ENCODE measurements at places on chromosomes 5 and 9.
A peak's percentile ranks its signal among the peaks of the same experiment; 100 is the strongest.

GRCh38 chr5:127924606-127925005 lies 159.0 kb upstream of the SLC12A2 start:
- DNase-seq, result no peak

- no peak for DNase-seq
Measured at GRCh38 chr5:179210478-179210877, 134.8 kb downstream of the ADAMTS2 start.

- peak; percentile 26 for DNase-seq
Measured at GRCh38 chr5:157566902-157567489, 8.6 kb downstream of the ADAM19 start.

- DNase-seq, result no peak
Measured at GRCh38 chr5:125044491-125045282, 298.2 kb upstream of the ZNF608 start.

DNA sequence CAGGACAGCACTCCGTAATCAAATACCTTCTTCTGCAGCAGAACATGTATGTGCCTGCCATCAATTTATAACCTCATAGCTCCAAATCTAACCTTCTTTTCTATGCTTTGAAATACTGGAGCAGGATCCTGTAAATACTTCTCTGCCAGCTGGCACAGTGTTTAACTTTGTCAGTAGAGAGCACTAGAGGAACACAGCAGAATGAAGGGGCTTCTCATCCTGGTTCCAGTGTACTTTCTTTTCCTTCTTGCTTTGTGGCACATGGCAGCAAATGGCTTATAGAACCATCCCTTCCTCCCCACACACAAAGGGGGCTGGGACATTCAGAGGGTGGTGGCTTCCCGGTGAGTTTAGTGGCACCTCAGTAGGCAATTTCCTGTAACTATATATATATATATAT lies 3.8 kb upstream of the FBXW11 start:
- DNase-seq, result no peak

DNA sequence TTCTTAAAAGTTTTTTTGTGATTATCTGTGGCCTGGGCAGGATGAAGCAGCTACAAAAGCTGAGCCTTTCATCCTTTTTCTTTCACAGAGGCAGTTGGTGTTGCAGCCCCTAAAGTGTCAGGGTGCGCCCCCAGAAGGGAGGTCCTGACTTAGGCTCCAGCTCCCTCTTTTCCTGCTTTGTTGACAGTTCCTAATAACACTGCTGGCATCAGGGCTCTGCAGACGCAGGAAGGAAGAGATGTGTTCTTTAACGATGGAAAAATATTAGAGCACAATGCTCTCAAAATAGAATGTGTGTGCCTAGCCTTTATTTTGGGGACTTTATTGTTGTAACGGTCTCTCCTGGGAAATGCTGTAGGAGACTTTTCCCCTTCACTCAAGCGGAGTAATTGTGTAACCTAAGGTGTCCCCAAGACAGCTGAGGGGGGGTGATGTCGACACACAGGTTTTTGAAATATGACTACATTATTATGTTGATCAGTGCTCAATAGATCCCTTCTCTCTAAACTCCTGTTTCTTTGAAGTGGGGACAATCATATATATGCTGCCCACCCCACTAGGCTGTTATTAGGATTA lies 135.6 kb downstream of the SEMA6A start:
- no peak for DNase-seq

DNA sequence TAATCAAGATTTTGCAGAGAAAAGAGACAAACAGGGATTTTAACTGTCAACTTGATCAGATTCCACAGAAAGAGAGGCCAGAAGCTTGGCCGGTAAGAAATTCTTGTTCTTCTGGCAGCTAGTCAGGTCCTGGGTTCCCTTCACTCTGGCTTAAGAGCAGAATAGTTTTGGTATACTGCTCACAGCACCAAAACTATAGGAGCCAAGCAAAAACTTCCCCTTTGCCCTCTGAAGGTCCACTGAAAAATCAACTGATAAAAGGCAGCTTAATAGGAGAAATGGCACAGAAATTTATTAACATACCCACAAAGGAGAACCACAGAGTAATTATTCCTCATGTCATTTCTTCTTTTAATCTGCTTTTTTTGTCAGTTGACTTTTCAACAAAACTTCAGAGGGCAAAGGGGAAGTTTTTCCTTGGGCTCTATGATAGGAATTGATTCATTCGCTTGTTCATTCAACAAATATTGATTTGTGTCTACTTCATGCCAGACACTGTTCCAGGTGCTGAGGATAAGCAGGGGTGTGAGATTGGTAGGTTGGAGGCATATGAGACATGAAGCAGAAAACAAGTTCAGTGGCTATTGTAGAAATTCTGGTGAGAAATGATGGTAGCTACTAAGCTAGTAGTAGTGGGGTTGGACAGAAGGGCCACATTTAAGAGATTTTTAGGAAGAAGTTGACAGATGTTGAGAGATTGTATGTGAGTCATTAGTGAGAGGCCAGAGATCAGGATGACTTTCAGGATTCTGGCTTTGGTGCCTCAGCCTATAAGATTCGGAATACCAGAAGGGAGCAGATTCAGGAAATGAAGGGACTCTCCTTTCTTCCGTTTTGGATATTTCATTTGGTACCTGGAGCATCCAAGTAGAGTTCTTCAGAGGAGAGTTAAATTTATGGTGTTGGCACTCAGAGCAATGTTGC lies 20.6 kb upstream of the NNT start:
- no peak for DNase-seq

GRCh38 chr5:88967633-88968585 lies 84.9 kb upstream of the MEF2C start:
- DNase-seq, result no peak

DNA sequence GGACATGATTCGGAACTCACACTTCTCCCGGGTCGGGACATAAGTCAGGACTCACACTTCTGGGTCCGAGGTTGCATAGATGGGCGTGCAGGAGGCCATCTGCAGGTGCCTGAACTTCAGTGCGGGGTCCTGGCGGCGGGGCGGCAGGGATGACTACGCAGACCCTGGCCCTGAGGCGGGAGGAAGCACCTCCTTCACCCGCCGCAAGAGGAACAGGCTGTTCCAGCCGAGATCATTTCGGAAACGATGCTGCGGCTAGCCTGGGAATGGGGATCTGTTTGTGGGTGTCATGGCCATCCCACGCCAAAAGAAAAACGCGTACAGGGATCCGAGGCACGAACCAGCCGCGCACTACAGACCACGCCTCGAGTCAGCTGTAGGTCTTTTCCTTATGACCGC lies 196.6 kb downstream of the TTLL11 start:
- DNase-seq, result no peak

DNA sequence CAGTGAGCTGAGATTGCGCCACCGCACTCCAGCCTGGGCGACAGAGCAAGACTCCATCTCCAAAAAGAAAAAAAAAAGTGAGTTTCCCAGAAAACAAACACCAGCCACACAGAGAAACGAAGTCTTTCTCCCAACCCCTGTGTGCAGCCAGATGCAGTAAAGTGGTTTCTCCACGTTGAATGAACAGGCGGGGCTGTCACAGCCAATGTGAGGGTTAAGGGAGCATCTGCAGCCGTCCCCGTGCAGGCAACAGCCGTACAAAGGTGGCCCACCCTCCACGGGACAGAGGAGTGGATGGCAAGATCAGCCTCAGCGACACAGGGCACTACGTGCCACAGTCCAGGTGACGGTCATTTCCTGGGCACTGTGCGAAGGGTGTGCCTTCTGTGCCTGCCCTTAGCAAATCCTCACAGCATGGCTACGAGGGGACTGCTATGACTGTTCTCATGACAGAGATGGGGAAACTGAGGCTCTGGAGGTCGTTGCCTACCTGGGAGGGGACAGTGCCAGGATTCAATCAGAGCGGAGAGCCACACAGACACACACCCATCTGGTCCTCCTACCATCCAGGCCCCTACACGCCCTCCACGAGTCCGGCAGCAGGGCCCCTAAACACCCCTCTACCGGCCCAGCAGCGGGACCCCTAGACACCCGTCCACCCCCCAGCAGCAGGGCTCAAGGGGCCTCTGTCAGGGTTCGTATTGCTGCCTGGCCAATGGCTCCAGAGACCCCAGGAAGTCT lies 2.3 kb downstream of the VAV2 start:
- no peak for DNase-seq

DNA sequence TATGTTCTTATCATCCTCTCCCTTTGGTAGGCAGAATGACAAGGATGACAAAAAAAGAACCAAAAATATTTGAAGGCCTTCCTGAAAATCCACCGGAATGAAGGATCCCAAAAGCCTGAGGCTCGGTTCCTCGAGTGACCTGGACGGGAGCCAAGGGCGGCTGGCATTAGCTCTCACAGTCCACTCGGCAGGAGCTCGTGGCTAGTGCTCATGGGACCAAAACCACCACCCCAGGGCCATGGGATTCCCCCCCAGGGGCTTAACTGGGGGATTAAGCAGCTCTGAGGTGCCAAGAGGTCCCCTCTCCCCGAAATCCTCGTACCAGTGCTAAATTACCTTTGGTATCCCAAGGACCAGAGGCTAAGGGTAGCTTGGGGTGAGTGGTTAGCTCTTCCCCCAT lies 586 bp upstream of the PDZD2 start:
- DNase-seq, result no peak

GRCh38 chr5:149265597-149265996 lies 6.1 kb upstream of the AFAP1L1 start:
- no peak for DNase-seq

- no peak for DNase-seq
Measured at GRCh38 chr5:32690153-32690552, 21.0 kb upstream of the NPR3 start.
